GM23248 (cell line): ENCODE measurements at places on chromosomes 12 and 14.
A peak's percentile ranks its signal among the peaks of the same experiment; 100 is the strongest.

- H3K4me1 ChIP-seq = peaks cover 17% of the 10 kb centered on the region
- H3K36me3 ChIP-seq = no peaks in the 10 kb centered on the region
- H3K4me3 ChIP-seq = no peak overlapping the region
- DNase-seq = no peak
Measured at GRCh38 chr12:52035190-52035589, 16.1 kb upstream of the NR4A1 start.

DNA sequence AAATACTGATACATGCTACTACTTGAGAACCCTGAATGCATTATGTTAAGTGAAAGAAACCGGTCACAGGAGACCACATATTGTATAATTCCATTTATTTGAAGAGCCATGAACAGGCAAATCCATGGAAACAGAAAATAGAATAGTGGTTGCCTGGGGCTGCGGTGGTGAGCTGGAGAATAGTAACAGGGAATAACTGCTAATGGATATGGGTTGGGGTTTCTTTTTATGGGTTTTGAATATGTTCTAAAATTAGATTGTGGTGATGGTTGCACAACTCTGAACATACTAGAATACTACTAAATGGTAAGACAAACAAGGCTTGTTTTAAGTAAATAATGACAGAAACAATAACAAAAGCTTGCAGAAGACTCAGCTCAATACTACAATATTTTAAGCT, 293.0 kb downstream of the BTG1 start:
- H3K27ac ChIP-seq = no peak overlapping the region
- no peaks in the 10 kb centered on the region for H3K27me3 ChIP-seq
- H3K4me1 ChIP-seq = no peaks in the 10 kb centered on the region

- H3K36me3 ChIP-seq = 0 out of 2 replicates have a peak, but pooled peaks cover 5% of the 10 kb centered on the region
- H3K4me1 ChIP-seq = peaks cover 27% of the 10 kb centered on the region
- DNase-seq = no peak
Measured at GRCh38 chr14:75753696-75754095, 92.7 kb downstream of the TTLL5 start.

DNA sequence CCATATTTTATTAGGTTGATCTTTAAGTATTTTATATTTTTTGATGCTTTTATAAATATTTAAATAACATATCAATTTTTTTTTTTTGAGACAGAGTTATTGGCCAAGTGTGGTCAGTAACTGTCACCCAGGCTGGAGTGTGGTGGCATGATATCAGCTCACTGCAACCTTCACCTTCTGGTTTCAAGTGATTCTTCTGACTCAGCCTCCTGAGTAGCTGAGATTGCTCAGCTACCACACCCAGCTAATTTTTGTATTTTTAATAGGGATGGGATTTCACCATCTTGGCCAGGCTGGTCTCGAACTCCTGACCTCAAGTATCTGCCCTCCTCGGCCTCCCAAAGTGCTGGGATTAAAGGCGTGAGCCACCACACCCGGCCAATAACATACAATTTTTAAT, 71.1 kb downstream of the FUT8 start:
- H3K27ac ChIP-seq = peak overlapping the region; percentile 25; the same call in 1 of the 2 replicates
- peaks cover 22% of the 10 kb centered on the region for H3K4me1 ChIP-seq
- DNase-seq = peak; percentile 53

DNA sequence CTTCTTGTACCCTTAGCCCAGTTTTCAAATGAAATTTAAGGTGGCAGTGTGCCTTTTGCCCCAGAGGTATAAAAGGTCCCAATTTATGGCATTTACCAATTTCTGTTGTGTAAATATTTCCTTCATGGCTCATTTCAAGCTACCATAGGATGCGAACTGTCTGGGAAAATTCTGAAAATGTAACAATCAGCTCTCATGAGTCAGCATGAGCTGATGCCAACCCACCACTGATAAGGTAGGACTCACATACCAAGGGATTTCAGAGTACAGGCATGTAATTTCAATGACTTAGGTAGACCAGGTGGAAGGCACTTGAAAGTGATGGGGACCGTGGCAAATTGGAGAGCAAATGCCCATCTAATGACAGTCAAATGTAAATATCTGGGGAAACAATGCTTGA, 169.5 kb downstream of the TTC8 start:
- peak; percentile 63 for DNase-seq
- no peaks in the 10 kb centered on the region for H3K36me3 ChIP-seq
- peak overlapping the region; percentile 42 for H3K27ac ChIP-seq
- H3K4me1 ChIP-seq = peaks cover 26% of the 10 kb centered on the region
- no peak overlapping the region for H3K4me3 ChIP-seq

- H3K4me3 ChIP-seq = no peak overlapping the region
- no peaks in the 10 kb centered on the region; the same call in 1 of the 2 replicates for H3K27me3 ChIP-seq
- no peaks in the 10 kb centered on the region for H3K4me1 ChIP-seq
- no peak for DNase-seq
Measured at GRCh38 chr12:13724136-13724535, 257.3 kb downstream of the GRIN2B start.

DNA sequence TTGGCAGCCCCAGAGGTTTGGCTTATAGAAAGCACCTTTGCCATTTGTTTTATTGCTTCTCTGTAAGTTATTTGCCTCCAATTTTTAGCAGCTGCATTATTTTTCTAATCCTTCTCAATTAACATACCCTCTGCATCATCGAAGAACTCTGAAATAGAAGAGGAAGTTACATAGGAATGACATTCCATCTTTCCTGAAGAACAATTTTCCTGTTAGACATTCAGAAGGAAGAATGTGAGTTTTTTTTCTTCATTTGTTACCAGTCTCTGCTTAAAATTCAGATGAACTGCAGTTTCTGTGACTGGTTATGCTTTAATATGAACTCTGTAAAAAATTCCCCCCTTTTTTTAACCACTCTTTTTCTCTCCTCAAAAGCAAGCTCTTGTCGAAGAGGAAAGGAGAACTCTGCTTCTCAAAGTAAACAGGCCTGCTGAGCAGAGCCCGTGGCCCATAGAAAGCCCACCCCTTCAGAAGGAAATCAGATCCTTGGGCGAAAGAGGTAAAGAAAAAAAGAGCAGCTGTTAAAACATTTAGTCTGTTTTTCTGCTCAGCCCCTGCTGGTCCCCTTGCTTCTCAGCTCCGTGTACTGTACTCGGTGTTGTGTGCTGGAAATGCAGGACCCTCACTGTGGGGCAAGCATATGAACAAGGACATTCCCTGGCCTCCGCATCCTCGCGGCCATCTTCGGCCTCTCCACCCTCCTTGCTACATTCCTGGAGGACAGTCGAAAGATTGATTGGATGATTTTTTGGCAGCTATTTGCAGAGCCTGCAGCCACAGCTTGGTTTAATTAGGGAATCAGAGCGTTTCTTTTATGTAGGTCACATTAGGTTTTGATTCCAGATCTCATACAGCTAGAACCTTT, 164.4 kb upstream of the LRIG3 start:
- no peaks in the 10 kb centered on the region for H3K27me3 ChIP-seq
- H3K4me3 ChIP-seq = peak overlapping the region; percentile 46
- DNase-seq = peak; percentile 65
- peaks cover 46% of the 10 kb centered on the region for H3K4me1 ChIP-seq
- no peaks in the 10 kb centered on the region for H3K36me3 ChIP-seq

GRCh38 chr12:48380596-48380995, 29.9 kb upstream of the ZNF641 start:
- H3K27me3 ChIP-seq = no peaks in the 10 kb centered on the region
- no peaks in the 10 kb centered on the region for H3K36me3 ChIP-seq
- no peaks in the 10 kb centered on the region for H3K4me1 ChIP-seq
- no peak overlapping the region for H3K27ac ChIP-seq
- DNase-seq = no peak

DNA sequence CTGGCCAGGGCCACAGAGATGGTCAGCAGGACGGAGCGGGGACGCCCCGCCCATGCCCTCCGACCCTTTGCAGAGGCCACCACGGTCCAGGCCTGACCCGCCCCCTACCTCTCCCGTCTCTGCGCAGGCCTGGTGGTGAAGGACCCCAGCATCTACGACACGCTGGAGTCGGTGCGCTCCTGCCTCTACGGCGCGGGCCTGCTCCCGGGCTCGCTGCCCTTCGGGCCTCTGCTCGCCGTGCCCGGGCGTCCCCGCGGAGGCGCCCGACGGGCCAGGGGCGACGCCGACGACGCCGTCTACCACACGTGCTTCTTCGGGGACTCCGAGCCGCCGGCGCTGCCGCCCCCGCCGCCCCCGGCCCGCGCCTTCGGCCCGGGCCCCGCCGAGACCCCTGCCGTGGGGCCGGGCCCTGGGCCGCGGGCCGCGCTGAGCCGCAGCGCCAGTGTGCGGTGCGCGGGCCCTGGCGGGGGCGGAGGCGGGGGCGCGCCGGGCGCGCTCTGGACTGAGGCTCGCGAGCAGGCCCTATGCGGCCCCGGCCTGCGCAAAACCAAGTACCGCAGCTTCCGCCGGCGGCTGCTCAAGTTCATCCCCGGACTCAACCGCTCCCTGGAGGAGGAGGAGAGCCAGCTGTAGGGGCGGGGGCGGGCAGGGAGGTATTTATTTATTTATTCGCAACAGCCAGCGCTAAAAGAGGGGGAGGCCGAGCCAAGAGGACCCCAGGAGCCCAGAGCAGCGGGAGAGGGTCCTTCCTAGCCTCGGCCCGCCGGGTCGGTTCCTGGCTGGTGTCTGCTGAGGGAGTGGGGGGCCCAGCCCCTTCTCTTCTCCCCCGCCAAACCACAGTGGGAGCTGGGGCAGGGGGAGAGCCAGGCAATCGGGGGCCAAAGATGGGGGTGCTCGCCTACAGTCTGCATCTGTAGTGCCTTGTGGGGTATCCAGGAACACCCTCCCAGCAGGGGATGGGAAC, 8.1 kb downstream of the TAMALIN start:
- no peak overlapping the region for H3K27ac ChIP-seq
- H3K36me3 ChIP-seq = no peaks in the 10 kb centered on the region
- H3K4me3 ChIP-seq = no peak overlapping the region
- no peaks in the 10 kb centered on the region for H3K27me3 ChIP-seq
- no peak for DNase-seq

DNA sequence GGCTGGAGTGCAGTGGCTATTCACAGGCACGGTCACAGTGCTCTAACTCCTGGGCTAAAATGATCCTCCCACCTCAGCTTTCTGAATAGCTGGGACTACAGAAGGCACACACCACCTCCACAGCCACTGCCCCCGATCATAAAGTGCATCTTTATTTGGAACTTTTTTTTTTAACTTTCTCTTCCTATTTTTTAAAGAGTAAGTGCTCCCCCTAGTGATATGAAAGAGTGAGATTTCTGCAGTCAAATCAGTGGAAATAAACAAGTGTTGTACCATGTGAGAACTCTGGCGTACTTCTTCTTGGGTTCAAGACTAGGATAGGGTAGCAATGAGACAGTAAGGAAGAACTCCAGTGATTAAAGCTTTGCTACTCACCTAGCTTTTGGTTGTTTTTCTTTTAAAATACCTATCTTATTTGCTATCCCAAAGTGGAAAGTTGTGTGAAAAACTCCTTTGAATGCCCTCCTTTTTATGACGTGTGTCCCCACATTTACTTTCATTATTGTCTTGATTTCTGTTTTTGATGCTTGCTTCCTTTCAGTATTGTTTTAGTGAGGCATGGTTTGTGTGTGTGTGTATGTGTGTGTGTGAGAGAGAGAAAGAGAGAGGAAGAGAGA, 6.6 kb downstream of the PPP4R4 start:
- DNase-seq = peak; percentile 63
- peak overlapping the region; percentile 47 for H3K4me3 ChIP-seq
- H3K27me3 ChIP-seq = peaks cover 19% of the 10 kb centered on the region
- H3K36me3 ChIP-seq = no peaks in the 10 kb centered on the region
- H3K27ac ChIP-seq = no peak overlapping the region
- no peaks in the 10 kb centered on the region for H3K4me1 ChIP-seq

- peaks cover 18% of the 10 kb centered on the region for H3K4me1 ChIP-seq
- H3K27ac ChIP-seq = 0 out of 2 replicates have a peak overlapping the region, but pooled peaks have one; percentile 34
- H3K36me3 ChIP-seq = no peaks in the 10 kb centered on the region
- peak; percentile 42 for DNase-seq
Measured at GRCh38 chr12:127214186-127214585, 1052.8 kb upstream of the TMEM132C start.

DNA sequence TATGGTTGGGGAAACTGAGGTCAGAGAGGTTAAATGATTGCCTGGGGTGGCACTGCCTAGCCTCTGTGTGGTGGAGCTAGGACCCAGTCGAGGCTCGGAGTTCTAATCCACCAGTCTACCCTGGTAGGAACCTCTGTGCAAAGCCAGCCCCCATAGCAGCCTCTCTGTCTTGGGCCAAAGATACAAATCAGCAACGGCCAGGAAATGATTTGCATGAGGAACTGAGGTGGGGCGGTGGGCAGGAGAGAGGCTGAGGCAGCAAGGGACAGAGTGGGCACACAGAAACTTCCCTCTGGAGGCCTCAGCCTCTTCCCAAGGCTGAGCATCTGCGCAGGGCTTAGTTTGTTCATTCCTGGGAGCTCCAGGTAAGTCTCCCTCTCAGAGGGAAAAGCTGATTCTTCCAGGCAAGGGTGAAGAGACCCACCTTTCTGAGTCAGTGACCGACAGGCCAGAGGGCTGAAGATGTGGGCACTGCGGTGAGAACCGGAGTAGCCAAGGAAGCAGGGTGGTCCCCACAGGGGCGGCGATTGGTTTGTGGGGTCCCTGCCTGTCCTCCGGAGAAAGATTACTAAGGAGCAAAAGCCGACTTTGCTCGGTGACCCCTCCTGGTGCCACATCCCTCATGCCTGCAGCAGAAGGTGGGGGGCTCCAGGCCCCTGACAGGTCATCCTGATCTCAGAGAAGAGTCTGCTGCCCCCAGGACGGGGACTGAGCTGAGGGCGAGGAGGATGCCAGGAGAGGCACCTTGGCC, 134.6 kb downstream of the CACNA1C start:
- peaks cover 17% of the 10 kb centered on the region for H3K4me1 ChIP-seq
- H3K27ac ChIP-seq = no peak overlapping the region
- no peaks in the 10 kb centered on the region for H3K27me3 ChIP-seq
- no peak overlapping the region for H3K4me3 ChIP-seq
- DNase-seq = no peak
